Nephron progenitor cell (in vitro differentiated cells): ENCODE measurements at places on chromosomes 11 and 22.

- DNase-seq, result no peak
Observed at GRCh38 chr11:131957201-131957600, 586.8 kb downstream of the NTM start.

- DNase-seq, result peak; percentile 56
Observed at GRCh38 chr22:31272522-31273446, 19.5 kb downstream of the PIK3IP1 start.

DNA sequence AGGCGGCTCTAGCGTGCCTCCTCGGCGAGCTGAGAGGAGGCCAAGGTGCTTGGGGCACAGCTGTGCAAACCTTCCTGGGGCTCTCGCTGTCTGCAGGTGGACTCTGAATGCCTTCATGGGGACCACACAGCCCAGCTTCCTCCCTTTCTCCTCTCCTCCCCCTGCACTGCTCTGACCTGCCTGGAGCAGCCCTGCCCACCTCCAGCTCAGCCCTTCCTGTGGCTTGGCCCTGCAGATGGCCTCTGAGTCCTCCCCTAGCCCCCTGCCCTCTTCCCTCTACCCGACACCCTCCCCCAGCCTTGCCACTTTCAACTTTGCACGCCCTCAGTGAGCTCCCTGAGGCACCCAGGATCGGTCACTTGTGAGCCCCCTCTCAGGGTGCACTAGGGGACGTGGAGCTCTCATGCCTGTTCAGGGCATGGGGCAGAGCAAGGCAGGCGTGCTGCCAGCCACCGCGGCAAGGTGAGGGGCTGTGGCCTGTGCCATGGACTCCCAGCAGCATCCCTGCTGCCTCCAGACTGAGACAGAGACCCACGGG, 31.4 kb downstream of the PPM1F start:
- DNase-seq, result no peak

DNA sequence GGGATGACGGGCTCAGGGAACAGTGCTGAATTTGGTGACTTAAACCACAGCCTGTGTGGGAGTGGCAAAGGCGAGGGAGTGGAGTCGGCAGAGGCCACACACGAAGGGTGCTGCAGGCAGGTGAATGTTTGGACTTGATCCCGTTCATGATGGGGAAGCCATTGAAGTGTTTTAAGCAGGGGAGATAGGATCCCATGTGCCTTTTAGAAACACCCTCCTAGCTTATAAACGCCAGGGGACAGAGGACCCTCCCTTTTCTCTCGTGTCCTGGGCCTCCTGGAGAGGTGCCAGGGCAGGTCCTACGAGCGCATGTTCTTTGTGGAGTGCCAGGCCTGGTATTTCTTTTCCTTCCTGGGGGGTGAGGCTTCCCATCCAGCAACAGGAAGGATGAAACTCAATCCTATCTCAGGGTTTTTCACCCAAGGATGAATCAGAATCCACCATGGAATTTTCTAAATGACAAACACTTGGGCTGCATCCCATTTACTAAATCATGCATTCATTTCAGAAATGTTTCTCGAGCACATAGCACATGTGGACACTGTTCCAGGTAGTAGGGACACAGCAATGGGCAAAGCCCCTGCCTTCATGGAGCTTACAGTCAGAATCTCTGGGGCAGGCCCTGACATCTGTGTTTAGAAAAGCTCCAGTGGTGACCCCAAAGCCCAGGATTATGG, 59.6 kb downstream of the CHRDL2 start:
- no peak for DNase-seq

GRCh38 chr11:68775951-68776388, 24.6 kb upstream of the TESMIN start:
- DNase-seq, result no peak

DNA sequence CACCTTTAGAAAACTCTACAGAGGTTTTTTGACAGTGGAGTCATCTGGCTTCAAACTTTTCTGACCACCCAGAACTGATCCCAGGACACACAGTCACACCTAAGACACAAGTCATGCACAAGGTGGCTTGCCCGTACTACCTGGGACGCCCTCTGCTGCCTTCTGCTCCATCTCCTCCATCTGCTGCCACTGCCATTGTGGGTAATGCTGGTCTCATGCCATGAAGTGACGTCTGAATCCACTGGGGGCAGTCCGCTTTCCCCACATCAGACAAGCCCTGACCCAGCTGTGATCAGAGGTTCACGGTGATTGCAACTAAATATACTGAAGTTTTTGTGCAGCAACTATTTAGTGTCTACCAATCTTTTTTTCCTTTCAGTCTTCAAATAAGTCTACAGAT, 5.4 kb upstream of the NDUFS8 start:
- DNase-seq, result no peak

GRCh38 chr11:30282289-30282631, 40.6 kb upstream of the ARL14EP start:
- no peak for DNase-seq

GRCh38 chr11:132228746-132229325, 858.4 kb downstream of the NTM start:
- DNase-seq, result no peak

DNA sequence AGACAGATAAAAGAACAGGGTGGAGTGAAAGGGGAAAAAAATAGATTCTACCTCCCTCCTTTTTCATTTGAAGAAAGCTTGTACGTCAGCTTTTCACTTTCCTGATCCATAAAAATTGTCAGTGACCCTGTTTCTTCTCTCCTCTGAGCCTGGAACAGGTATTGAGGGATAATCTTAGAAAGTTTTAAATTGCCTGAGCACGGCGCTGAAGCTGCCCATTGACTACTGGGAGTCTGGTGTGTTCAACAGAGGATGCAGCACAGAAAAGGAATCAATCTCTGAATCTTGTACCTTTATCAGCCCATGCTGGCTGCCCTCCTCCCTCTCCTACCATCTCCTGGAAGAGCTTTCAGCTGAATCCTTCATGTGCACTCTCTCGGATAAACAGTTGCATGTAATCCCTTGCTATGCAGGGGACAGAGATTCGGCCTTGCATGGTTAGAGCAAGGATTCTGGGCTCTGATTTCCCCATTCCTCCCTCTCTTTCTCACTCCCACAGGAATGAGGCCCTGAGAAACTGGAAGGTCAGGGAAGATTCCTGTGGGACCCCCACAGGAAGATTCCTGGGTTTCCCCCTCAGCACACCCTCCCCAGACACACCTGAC, 162.4 kb upstream of the SYN3 start:
- DNase-seq, result no peak

DNA sequence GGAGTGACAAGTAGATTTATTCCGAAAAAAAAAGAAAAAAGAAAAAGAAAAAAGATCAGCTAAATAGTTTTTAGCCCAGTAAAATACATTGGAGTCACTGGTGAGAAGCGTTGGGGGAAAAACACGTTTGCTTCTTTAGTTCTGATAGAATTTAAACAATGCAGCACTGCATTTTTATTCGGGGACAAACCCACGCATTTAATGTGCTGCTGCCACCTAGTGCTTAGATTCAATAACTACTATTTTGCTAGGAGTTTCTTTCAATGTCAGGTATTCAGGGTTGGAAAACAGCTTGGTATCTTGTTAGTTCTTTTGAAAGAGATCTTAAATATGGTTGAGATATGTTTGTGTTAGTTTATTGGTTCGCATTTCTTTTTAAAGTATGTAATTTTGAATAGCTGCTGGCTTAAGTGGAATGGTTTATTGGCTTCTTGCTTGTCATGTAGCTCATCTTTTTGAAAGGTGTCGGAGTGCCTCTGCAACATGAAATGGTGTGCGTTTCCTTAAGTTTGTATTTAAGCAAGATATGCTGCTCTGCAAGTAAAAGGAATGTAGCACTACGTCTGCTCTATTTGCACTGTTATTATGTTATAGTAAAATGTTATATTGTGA, 41.9 kb downstream of the SVIP start:
- DNase-seq, result peak; percentile 26

DNA sequence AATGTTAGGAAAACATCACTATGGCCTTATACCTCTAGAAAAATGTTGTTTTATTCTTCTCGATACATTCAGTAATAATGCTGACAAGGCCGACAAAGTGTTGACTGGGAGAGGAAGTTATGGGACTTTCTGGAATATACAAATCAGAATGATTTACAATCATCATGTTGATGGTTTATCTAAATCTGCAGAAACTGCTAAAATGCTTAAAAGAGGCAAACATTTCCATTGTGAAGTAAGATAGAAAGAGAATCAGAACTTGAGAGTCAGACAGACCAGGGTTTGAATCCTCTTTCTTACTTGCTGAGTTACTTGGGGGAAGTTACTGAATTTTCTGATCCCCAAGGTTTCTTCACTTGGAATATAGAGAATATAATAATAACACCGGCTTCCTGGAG, 89.4 kb downstream of the CD44 start:
- DNase-seq, result no peak

- DNase-seq, result no peak
Observed at GRCh38 chr11:46181843-46182424, 60.7 kb upstream of the PHF21A start.

GRCh38 chr11:93905384-93905783, 55.0 kb upstream of the VSTM5 start:
- DNase-seq, result no peak

DNA sequence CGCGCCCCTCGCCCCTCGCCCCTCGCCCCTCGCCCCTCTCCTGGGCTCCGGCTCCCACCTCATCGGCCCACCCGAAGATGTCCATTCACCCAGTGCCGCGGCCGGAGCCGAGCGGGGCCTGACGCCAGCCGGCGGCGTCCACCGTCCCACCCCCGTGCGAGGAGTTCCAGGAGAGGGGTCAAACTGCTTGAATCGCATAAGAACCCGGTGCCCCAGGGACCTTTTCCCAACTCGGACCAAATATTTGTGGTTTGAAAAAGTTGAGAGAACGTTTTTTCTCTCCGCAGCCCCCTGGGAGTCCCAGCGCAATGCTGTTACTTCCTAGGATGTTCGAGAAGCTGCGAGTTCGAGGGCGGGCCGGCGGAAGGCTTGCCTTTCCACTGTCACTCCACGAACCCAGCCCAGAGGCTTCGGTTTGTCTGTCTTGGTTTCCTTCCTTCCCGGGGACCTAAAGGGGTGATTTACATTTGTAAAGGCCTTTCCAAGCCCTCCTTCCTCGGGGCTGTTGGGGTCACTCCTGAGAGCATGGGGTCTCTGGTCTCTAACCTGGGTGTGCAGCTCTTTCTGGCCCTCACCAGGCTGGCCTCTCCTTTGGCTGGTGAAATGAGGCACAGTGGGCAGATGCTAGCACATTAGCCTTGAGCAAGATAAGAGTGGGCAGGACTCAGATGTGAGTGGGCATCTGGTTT, 38.0 kb downstream of the ETS1 start:
- DNase-seq, result no peak

DNA sequence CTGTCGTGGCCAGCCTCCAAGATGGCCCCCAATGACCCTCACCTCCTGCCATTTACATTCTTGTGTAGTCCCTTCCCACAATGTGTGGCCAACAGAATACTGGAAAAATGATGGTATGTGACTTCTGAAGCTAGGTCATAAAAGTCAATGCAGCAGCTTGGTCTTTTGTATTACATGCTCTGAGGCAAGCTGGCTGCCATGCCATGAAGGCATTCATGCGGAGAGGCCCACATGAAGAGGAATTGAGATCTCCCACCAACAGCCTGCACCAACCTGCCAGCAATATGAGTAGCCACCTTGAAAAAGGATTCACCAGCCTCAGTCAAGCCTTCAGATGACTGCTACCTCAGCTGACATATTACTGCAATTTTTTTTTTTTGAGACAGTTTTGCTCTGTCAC, 4.6 kb downstream of the MRTFA start:
- DNase-seq, result no peak

DNA sequence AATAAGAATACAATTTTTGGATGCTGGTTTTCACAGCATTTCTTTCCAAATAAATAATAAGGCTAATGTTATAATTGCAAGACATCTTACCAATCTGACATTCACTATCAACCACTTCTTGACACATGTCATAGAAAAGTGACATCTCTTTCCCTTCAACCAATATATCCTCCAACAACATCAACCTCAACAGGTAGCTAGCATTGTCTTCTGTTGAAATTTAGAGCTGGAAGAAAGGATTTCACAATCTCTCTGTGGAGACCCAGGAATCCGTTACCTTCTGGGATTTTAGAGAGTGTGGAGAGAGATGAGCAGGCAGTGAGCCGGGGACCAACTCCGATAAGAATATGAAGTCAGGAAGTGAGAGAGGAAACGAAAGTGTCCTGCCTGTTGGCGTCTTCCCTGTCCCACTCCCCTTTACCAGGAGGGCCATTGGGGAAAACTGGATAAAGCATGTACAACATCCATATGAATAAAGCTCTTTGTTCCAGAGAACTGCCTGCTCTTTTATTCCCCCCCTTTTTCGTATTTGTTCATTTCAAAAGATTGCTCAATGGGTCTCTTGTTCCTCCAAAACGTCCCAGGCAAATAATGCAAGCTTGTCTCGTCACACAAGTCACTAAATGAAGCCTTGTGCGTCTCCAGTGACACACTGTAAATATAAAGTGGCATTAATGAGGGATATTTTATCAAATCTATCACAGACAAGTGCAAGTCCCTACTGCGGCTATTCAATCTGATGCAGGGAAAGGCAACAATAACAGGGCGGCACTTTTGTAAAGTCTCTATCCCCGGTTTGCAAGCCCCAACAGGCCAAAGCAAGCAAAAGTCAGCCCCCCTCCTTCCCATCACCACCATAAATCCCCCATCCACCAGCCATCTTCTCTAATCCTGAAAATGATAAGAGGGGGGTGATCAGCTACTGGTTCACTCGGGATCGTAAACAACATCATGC, 3.4 kb downstream of the CADM1 start:
- DNase-seq, result no peak

DNA sequence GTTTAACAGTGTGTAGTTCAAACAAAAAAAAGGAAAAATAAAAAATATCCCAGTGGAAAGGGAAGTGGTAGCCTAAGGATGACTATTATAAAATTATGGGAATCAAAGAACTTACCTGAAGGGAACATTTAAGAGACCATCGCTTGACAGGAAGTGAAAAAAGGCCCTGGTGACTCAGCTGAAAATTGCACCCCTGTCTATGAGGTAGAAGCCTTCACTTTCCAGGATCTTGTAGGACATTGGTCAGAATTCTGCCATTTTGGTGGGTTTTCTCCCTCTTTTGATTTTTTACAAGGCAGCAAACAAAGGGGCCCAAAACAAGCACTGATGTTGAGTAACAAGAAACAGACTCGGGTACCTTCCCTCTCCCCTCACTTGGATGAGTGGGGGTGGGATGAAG, 15.6 kb downstream of the DDX17 start:
- DNase-seq, result no peak

DNA sequence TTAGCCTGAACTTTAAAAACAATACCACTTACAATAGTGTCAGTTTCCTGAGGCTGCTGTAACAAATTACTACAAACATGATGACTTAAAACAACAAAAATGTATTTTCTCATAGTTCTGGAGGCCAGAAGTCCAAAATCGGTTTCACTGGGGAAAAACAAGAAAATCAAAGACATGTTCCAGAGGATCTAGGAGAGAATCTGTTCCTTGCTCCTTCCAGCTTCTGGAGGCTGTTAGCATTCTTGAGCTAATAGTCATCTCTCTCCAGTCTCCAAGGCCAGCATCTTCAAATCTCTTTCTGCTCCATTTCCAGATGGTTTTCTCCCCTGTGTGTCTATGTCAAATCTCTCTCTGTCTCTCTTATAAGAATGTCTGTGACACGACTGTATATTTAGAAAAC, 67.6 kb upstream of the TEAD1 start:
- DNase-seq, result no peak

DNA sequence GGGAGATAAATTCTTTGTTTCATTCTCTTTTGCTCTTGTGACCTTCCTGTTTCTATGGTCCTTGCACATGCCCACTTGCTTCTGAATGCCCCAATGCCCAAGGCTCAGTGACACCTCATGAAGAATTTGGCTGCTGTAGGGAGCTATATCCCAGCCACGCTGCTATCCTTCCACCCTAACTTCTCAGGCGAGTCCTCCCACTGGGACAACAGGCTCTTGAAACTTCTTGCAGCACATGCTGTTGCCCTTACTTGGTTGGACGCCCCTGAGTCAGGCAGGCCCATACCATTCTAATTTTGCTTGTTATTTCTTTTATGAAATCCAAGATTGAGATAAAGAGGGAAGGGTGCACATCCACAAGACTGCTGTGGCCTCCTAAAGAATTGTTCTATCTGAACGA, 57.6 kb upstream of the BLID start:
- DNase-seq, result no peak
